ENCODE measurements at places on chromosomes 16 and 17.
A peak's percentile ranks its signal among the peaks of the same experiment; 100 is the strongest.

GRCh38 chr16:25079637-25080378, 31.7 kb upstream of the LCMT1 start:
- DNase-seq, result no peak

GRCh38 chr17:78779850-78780249, 2.2 kb downstream of the CYTH1 start:
- no peak for DNase-seq

GRCh38 chr17:80191192-80191591, 21.4 kb downstream of the CARD14 start:
- DNase-seq, result no peak

DNA sequence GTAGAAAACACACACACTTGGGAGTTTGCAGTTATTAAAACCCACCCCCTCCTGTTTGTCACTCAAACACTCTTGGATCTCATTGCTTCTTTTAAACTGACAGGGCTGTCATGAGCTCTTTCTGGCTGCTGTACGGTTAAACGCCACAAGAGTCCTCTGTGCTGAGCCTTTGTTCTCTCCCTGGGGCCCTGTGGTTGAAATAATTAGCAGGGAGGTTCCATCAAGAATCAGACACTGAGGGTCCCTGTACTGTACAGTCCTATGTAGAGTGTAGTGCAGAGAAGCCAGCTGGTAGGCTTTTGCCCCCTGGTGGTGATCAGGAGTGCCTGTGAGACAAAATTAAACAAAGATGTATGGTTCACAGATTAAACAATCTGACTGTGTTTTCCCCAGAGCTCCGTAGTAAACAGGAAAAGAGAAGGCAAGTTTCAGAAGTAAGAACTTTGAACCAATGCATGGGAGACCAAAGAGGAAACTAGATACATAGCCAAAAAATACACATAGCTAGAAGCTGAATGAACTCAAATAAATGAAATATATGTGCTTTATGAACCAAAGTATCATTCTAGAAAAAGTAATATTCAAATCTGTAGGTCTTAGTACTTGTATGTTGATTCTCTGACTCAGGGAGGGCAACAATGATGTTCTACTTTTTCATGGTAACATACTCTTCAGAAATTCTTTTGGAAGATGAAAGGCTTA, 1.4 kb upstream of the SSH2 start:
- peak; percentile 86 for DNase-seq

DNA sequence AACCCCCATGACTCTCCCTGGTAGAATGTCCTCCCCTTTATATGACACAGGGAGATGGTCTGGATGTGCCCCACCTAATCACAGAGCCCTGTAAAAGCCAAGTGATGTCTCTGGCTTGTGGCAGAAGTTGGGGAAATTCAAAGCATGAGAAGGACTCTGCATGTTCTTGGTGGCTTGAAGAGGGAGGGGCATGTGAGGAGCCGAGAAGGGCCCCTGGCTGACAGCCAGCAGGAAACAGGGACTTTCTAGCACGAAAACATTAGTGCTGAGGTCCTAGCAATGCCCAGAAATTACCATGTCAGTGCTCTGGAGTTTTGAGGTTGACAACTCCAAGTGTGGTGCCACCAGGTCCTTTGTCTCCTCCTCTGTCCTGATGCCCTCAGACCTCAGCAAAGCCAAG, 75.9 kb downstream of the USP22 start:
- no peak for DNase-seq

GRCh38 chr17:49525831-49526741, 31.0 kb downstream of the NGFR start:
- DNase-seq, result no peak

DNA sequence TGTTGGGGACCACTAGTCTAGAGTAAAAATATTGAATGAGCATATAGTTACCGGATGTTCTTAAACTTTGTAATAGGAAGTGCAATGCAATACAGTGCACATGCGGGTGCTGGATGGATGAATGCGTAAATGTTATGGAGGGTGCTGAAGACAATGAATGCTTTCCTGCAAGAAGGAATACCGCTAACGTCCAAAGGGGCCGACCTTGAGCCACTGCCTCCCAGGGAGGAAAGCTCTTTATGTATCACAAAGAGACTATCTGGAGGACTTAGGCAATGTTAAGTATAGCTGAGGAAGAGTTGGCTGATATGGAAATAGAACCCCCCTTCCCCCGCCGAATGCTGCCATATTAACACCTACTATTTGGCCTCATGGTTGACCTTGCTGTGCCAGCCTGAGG, 27.5 kb upstream of the SHCBP1 start:
- no peak for DNase-seq

- no peak for DNase-seq
These were observed 53.9 kb downstream of the USP10 start for GRCh38 chr16:84753412-84754326.

- DNase-seq, result no peak
These were observed 22.4 kb downstream of the ALDH3A2 start for GRCh38 chr17:19670908-19671307.

GRCh38 chr16:81096715-81097208, 567 bp upstream of the GCSH start:
- DNase-seq, result no peak

DNA sequence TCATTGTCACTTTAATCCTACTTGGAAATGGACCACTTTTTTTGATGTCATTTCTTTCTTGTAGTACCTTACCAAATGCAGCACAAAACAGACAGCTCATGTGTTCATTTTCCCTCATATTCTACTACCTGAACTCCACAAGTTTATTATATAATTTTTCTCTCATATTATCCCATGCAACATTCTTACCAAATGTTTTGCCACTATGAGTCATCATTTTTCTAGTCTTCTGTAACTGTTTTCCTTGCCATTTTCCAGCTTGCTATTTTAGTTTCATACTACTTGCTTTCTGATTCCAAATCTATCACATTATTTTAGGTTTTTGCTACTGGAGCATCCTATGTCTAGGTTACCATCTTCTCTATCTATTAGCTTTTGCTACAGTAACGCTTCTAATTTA, 332.7 kb downstream of the ZFHX3 start:
- peak; percentile 45 for DNase-seq

DNA sequence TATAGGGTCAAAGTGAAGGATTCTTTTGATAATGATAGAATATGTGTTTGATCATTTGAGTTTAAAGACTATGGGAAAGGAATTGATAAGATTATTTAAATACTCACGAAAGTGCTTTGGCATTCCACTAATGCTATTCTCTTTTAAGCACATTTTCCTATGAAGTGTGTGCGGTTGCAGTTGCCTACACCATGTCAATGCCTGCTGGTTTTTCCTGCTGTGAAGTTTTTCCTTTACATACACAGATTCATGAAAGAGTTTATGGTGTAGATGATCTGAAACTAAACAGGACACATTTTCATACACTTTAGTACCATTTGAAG, 78.7 kb downstream of the VMP1 start:
- no peak for DNase-seq

- peak; percentile 11 for DNase-seq
These were observed 33.4 kb downstream of the PSME3IP1 start for GRCh38 chr16:57152096-57153093.

DNA sequence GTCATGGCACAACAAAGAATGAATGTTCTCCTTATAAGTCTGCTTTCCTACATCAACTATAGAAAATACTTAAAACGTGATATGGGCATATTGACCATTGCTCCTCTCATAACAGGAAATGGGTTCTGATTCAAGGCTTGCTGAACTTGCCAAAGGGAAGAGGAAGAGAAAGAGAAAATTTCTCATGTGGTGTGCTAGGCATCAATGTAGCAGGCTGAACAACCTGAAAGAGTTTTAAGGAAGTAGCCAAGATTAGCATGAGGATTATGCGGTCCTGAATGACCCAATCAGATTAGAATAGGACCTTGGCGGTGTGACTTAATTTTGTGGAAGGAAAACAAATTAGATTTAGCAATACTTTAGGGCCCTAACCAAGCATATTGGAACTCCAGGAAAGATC, 617.7 kb upstream of the CDH11 start:
- no peak for DNase-seq

GRCh38 chr17:59508999-59509625, 56.3 kb upstream of the DHX40 start:
- no peak for DNase-seq

- DNase-seq, result no peak
These were observed 26.5 kb upstream of the ARL6IP1 start for GRCh38 chr16:18827890-18828289.

- DNase-seq, result no peak
These were observed 10.1 kb downstream of the CSNK2A2 start for GRCh38 chr16:58187665-58188421.

GRCh38 chr17:8109661-8110455, 8.5 kb downstream of the ALOXE3 start:
- DNase-seq, result peak; percentile 41

DNA sequence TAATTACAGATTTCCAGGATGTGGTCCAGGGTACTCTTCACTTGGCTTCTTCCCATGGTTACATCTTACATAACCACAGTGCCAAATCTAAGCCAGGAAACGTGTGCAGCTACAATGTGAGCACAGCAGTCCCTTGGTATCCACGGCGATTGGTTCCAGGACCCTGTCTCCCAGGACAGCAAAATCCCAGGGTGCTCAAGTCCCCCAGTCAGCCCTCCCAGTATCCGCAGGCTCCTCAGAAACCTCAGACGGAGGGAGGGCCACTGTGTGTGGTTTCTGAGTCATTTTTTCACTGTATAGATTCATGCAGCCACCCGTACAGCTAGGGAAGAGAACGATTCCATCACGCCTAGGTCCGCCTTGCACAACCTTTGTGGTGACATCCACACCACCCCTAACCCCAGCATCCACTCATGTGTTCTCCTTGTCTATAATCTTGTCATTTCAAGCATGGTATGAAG, 11.1 kb upstream of the ATP2C2 start:
- DNase-seq, result peak; percentile 41

DNA sequence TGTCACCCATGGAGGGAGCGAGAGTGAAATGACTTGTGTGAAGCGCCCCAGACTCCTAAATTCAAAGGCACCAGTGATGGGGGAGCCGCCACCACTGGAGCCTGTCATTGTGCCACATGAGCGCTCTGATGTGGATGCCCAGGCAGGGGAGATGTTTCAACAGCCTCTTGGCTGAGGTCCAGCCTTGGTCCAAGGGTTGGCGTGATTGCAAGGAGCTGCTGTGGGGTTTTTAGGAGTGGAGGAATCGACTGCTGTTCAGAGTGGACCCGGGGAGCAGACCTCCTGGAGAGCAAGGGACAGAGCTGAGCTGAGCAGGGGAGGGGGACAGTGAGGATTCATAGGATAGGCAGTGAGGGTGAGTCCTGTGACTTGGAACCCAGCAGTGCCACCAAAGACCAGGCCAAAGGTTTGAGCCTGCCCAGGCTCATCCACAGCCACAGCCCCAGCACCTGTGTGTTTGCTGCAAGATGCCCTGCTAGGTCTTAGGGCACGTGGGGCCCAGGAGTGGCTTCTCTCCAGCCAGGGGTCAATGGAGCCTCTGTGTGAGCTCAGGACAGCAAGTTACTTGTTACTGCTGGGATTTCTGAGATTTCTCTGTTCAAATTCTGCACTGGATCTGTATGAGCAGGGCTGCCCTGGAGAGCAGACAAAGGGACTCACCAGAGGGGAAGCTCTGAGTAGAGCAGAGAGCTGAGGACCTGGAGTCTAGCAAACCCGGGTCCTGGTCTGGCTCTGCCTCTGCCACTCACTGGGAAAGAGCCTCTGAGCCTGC, 20.3 kb downstream of the RHBDL3 start:
- no peak for DNase-seq

- DNase-seq, result peak; percentile 66
These were observed 5.1 kb downstream of the MMD start for GRCh38 chr17:55416470-55417052.

GRCh38 chr16:20271893-20272292, 55.4 kb downstream of the GP2 start:
- no peak for DNase-seq

GRCh38 chr16:72241930-72242329, 70.0 kb upstream of the PMFBP1 start:
- DNase-seq, result peak; percentile 76

GRCh38 chr17:70772761-70773160, 603.4 kb downstream of the KCNJ2 start:
- no peak for DNase-seq

GRCh38 chr16:19588661-19589060, 33.2 kb downstream of the VPS35L start:
- no peak for DNase-seq

GRCh38 chr17:63930951-63931575, 1.1 kb downstream of the CD79B start:
- DNase-seq, result peak; percentile 17

- peak; percentile 23 for DNase-seq
These were observed 62.5 kb downstream of the XPO6 start for GRCh38 chr16:28149011-28149888.

Measured in cardiac fibroblast (primary cell).